ENCODE measurements at places on chromosomes 11 and 22.
A peak's percentile ranks its signal among the peaks of the same experiment; 100 is the strongest.

DNA sequence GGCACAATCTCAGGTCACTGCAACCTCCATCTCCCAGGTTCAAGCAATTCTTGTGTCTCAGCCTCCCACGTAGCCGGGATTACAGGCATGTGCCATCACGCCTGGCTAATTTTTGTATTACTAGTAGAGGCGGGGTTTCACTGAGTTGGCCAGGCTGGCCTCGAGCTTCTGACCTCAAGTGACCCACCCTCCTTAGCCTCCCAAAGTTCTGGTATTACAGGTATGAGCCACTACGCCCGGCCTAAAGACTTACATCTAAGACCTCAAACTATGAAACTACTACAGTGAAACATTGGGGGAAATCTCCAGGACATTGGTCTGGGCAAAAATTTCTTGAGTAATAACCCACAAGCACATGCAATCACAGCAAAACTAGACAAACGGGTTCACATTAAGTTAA, 13.8 kb upstream of the FAM181B start:
- DNase-seq, result no peak

- DNase-seq, result peak; percentile 20
Observed at GRCh38 chr11:114148013-114148382, 88.5 kb downstream of the ZBTB16 start.

DNA sequence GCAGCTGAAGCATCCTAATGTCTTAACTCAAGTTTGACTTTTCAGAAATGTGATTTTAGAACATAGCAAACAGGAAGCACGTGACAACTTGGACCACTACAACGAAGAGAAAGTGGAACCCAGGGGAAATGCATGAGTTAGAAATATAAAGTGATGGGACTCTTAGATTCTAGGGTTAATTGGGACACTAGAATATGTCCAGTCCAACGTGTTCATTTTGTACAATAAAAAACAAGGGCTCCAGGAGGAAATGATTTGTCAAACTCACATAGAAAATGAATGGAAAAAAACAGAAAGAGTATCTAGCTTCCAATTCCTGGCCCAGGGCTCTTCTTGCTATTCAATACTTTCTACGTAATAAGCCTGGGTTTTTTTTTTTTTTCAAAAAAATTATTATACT, 30.7 kb downstream of the TIMP3 start:
- no peak for DNase-seq

GRCh38 chr11:118650366-118650765, 29.1 kb downstream of the TREH start:
- no peak for DNase-seq

DNA sequence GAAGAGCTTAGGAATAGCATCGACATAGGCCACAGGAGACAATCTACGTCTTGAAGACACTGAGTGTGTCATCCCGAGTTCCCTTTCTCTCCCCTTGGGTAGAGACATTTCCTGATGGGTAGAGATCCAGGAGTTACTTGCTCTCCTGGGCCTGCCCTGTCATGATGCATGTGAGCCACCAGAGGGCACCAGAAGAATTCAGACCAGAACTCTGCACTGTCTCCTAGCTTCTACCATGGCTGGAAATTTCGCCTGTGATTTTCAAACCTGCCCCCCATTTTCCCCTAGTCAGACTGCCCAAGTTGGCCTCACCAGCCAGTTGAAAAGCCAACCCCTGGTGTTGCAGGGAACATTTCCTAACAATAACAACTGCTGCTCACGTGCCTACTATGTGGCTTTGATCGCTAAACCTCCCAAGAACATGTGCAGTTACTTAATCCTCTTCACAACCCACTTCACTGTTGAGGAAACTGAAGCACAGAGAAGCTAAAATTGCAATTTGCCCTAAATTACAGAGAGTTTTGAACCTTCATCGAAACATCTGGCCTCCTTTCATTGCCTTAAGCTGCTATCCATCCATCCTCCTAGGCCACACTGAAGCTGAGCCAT, 47.2 kb downstream of the C11orf58 start:
- peak; percentile 50 for DNase-seq

GRCh38 chr11:46918083-46918787, at the start of gene LRP4:
LRP4 (minus strand) TSS chr11:46918550; CDS start chr11:46918379, 171 bp downstream.
- peak; percentile 35 for DNase-seq

DNA sequence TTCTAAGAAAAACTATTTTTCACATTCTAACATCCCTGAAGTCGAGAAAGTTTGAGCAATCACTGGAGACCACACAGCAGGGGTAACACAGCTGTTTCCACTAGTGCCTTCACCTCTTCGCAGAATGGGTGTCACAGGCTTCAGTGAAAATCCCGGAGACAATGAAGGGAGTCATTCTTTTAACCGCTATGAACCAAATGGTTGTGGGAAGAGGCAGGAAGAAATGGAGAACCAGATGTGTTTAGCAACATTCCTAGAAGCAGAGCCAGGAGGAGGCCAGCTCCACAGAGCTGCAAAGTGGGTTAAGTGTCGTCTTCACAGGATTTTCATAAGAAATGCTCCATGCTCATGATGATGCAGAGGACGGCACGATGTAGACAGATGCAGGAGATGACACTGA, 221.1 kb downstream of the LARGE1 start:
- DNase-seq, result no peak

DNA sequence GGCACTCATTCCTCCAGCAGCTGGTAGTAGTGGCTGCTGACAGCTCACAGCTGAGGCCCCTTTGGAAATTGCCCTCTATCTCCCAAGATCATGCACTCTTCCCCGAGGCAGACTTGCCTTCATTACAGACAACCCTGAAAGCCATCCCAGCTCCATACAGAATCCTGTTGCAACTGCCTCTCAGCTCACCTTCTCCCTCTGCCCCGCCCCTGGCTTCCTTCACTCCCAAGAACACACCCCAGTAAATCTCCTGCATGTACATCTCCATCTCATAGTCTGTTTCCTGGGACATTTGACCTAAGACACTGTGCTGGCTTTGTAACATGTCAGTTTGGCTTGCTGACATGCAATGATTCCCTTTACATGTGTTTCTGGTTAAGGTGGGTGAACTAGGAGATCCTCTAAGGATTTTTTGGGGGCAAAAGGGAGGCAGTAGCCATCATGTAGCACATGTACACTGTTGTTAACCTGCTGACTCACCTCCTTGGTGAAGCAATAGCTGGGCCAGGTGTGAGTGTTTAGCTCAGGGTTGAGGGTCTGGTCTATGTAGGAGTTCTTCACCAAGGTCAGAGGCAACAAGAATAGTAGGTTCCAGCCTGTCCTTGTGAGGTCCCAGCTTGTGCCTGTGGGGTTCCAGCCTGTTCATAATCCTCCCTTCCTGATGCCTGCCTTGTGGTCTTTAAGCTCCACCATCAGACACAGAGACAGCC, 179.6 kb downstream of the CSNK2A3 start:
- DNase-seq, result no peak

DNA sequence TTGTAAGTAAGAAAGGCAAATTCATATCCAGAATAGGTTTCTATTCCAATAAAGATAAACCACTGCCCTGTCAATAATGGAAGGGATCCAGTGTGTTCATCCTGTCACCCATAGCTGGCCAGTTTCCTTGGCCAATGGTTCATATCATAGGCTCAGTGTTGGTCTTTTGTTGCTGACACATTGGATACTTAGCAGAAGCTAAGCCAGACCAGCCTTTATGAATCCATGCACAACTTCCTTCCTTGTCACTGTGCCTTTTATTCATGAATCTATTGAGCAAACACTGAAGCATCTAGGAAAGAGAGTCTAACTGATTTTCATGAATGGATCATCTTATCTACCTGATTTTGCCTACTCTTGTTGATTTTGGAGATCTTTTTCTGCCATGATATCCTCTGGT, 20.0 kb downstream of the OR2AT4 start:
- no peak for DNase-seq

DNA sequence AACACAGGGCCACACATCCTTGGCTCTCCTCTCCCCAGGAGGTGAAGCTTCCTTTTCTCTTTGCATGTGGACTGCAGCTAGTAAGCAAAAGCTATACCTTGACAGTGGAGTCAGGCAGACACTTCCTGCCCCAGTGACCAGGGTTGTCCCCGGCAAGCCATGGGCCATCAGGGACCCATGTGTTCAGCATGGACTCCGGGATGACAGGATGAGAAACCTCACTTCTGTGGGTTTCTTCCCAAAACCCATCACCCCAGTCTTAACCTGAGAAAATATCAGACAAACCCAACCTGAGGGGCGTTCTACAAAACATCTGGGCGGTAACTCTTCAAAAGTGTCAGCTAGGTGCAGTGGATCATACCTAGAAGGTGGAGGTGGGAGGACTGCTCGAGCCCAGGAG, 40.2 kb downstream of the GNB1L start:
- DNase-seq, result no peak

DNA sequence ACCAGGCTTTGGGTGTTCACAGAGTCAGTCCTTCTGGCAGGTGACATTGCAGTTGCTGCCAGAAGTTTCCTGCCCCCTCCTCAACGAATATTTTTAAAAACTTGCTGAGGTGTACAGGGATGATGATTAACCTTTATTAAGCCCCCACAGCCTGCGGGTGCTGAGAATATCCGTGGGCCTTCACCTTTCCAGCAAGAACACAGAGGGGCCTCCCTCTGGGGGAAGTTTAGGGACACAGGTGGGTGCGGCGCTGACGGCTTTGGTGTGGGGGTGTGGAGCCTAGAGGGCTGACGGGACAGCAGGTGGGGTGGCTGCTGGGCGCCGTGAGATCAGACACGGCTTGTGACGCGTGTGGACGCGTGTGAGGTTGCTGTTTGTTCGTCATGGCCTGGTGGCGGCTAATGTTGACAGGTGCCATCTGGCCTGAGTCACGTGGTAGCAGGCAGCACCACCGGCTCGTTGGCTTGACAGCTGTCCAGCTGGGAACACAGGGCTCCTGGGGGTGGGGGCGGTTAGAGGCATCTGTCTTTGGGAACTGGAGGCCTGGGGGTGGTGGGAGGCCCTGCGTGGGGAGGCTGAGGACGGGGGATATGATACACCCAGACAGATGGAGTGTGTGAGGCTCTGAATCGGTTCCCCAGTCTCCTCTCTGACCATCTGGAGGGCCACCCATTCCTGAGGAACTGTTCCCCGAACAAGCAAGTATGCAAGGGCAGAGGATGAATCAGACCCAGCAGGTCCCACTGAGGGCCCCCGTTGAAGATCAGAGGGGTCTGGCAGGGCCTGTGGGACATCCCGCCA, 12.5 kb upstream of the LRRC10B start:
- peak; percentile 65 for DNase-seq
